Foreskin keratinocyte (primary cell): ENCODE measurements at places on chromosomes 6 and 20.

GRCh38 chr6:144087789-144088426, 7.5 kb downstream of the SF3B5 start:
- no peak for DNase-seq

DNA sequence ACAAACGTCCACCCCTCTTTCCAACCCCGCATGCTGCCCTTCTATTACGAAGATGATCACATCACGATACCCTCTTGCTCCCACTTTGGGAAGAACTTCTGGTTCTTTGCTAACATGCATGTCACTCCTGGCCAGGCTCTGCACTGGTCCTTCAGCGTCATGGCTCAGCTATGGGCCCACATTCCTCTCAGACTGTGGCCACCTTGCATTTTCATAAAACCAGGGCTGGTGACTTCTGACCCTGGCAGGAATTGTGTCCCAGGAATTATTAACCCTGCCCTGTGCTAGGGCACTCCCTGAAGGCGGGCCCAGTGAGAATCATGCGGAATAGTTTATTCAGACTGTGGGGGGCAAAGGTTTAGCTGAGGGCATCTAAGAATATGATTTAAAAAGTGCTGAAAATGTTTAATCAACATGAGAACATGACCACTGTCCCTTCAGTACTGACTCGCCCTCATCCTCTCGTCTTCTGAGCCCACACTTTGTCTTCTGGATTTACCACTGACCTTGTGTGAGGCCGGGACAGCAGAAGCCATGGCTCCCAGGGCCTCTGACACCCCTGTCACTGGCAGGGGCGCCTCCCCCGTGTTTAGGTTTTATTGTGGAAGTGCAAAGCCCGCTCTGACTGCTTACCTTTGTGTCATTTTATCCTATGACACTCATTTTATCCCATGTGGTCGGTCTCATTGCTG, 38.1 kb upstream of the THBS2 start:
- DNase-seq, result no peak

- DNase-seq, result peak; percentile 80
Observed at GRCh38 chr20:49768204-49769047, 44.2 kb upstream of the SLC9A8 start.

DNA sequence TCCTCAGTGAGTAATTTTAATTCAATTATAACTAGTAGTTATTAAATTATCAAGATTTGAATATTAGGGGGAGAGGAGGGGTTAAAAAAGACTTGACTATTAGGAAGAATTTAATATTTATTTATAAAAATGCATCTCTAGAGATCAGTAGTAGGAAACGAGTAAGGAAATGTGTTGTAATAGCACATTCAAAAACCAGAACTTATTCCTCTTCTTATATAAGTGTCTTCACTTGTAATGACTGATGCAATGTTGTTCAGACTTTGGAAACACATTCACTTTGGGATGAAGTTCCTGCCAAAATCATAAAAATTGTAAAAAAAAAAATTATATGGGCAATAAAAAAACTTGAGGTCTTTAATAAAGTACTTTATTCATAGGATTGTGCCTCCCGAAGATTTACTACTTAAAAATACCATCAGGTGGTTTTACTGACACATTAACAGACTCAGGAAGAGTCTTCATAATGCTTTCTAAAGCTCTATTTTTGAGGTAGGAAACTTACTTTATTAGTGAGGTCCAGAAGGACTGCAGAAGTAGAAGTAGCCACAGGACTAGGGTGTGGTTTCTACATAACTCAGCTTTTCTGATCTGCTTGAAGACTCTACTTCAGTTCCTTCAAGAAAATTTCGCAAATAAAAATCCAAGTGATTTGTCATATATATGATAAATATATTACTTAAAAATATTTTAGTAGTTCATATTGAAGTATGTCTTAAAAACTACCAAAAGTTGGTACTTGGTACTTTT, 59.8 kb downstream of the CCDC170 start:
- no peak for DNase-seq

GRCh38 chr6:117817499-117817898, 89.6 kb upstream of the SLC35F1 start:
- no peak for DNase-seq

DNA sequence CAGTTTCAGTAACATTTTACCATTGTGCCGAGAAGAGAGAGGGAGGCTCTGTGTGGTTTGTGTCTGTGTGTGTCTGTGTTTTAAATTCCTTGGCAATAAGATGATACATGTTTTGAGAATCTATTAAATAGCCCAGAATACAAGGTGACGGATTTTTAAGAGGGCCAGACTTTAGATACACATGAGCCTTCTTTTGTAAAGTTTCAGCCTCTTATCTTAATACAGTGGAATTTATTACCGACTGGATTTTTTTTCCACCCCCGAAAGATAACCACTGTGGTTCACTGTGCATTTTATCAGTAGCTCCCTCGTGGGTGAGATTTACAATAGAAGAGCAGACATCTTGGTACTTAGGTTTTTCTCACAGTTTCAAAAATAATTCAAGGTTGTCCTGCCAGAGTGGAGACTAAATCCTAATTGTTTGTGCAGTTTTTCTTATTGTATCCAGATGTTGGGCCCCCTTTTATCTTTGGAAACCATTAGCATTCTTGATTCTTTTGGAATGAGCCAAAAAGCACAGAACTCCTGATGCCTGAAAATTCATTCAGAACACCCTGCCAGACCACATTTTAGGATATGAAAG, 49.9 kb downstream of the STK4 start:
- no peak for DNase-seq

DNA sequence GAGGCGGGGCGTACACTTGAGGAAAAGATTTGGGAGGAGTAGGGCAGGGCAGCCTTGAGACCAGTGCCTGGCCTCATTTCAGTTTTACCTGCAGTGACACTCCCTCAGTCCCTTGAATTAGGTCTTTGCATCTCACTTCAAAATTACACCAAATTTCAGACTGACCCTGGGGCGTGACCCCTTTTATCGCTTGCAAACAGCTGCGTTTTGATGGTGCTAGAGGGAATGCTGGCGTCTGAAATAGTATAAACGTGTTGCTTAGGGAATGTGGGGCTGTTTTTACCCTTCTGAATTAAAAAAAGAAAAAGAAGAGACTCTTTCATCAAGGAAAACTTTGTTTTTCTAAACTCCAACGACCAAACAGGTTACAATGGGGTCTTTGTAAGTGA, 21.0 kb downstream of the COL9A1 start:
- DNase-seq, result no peak

DNA sequence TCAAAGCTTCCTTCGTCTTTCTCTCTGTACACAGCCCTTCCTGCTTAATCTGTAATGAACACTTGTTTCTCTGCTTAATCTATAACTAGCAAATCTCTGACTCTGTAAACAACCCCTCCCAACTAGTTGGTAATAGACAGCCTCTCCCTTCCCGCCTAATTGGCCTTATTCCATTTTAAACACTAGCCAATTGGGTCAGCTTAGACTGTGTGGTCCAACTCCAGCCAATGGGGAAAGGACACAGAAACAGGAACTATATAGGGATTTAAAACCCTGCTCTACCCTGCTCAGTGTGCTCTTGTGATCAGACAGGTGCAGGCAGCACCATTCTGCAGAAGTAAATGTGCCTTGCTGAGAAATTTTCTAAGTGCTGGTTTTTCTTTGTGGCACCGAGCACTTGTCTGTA, 18.5 kb downstream of the CHD6 start:
- no peak for DNase-seq

- DNase-seq, result no peak
Observed at GRCh38 chr6:47592131-47592840, 106.1 kb upstream of the ADGRF4 start.

DNA sequence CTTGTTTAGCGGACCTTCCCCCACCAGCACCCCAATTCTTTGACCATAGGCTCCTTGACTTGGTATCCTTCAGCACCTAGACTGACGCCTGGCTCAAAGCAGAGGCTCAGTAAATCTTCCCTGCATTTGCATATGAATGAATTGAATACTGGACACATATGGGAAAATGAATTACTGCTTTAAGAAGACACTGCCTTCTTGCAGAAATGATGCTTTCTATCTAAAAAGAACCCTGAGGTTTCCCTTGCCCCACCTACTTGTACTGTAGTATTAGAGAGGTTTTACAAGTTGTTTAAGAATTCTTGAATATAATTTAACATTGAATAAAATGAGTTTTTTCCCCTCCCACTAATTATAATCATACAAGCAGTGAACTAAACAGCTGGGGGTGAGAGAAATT, 190.7 kb downstream of the SAMD5 start:
- no peak for DNase-seq

GRCh38 chr20:61169874-61170273, 82.2 kb upstream of the CDH4 start:
- DNase-seq, result no peak

GRCh38 chr6:64553249-64553786, 917.7 kb downstream of the PHF3 start:
- DNase-seq, result no peak

DNA sequence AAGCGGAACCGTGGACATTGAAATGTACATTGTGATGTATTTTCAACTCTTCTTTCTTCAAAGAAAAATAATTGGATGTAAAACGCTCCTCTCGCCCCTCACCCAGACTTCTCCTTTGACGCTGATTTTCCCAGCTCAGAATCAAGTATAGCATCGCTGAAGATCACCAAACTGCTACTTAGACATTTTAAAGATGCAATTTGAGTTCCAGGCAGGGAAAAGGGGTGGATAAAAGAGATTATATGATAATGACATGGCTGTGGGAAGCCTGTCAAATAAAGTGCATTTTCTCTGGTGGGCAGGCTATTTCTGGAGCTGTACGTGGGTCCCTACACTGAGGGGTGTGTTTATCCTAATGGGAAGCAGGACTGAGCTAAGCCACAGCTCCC, 240.4 kb downstream of the CDC5L start:
- no peak for DNase-seq

DNA sequence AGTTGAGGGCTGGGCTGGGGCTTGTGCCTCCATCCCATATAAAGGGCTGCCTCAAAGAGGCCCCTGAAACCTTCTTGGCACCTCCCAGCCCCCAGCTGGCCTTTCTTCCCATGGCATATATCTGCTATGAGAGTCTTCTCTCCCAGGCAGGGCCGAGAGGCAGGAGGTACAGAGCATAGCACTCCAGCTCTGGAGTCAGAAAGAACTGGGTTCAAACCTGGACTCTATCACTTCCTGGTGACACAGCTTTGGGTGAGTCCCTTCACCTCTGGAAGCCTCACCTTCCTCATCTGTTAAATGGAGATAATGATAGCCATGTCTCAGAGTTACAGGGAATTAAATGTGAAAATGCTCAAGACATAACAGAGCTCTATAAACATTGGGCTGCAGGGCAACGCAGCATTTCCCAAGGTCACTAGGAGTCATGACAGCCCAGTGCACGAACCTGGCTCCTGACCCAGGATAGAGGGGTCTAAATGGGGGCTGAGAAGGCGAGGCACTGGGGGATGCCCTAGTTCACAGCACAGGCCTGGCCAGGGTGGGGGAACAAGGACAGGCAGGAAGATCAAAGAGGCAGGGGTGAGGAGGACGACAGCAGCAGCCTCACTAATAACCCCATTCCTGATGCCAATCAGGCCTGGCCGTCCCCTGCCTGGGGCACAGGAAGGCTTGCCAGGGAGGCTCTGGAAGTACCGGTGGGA, 1.9 kb downstream of the FAM83C start:
- no peak for DNase-seq

DNA sequence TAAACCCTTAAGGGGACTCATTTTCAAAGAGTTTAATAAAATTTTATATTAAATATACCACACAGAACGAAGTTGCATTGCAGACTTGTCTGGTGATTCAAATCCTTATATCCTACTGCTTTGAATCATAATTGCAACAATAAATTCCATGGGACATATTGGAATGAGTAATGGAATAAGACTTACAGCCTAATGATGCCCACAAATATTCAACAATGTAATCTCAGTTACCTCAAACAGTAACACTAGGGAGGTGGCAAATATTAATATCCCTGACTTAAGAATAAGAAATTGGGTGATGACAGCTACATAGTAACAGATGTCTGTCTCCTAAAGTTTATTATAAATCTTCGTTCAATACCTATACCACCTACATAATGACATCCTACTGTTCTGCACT, 52.6 kb downstream of the BMP5 start:
- DNase-seq, result peak; percentile 46

DNA sequence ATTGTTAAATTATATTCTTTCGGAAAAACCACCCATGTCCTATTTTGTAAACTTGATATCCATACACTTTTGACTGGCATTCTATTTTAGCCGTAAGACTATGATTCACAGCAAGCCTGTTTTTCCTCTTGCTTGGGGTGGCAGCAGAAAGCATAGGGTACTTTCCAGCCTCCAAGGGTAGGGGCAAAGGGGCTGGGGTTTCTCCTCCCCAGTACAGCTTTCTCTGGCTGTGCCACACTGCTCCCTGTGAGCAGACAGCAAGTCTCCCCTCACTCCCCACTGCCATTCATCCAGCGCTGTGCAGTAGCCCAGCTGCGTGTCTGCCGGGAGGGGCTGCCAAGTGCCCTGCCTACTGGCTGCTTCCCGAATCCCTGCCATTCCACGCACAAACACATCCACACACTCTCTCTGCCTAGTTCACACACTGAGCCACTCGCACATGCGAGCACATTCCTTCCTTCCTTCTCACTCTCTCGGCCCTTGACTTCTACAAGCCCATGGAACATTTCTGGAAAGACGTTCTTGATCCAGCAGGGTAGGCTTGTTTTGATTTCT, 2.1 kb upstream of the ESR1 start:
- no peak for DNase-seq

DNA sequence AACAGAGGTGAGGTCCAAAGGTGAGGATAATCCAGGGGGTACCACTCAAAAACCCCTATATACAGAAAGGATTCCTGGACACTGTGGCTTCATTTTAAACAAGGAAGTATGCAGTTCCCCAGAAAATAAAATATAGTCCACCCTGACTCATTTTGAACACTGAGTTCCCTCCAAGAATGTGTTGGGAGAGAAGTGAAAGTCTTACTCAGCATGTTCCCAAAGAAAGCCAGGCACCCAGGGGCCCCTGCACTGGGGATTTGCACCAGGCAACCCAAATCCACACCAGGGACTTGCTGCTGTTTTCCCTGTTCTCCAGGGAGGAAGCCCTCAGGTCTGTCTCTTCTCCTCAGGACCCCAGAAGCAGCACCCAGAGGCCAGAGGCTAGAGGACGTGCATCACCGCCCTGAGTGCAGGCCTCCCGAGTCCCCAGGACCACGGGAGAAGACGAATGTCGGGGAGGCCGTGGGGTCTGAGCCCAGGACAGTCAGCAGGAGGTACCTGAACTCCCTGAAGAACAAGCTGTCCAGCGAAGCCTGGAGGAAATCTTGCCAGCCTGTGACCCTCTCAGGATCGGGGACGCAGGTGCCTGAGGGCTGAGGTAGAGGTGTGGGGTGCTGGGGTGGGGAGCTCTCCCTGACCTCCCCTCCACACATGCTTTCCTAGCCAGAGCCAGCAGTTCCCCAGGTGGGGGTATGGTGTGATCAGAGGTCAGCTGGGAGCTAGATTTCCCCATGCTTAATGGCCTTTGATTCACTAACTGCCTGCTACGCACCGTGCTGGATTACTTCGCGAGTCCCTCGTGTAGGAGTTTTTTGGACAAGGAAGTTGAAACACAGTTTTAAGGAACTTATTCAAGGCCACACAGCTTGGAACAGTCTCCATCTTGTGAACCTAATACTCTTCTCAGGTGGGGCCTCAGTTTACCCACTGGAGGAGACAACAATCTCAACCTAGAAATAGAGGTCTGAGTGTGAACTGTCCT, 3.3 kb downstream of the FGD2 start:
- DNase-seq, result no peak
